ENCODE measurements at places on chromosomes 13 and 19.

- no peak overlapping the region for H3K4me3 ChIP-seq
- no peak overlapping the region for H3K27ac ChIP-seq
- H3K27me3 ChIP-seq = no peaks in the 10 kb centered on the region
- DNase-seq = no peak
- no peaks in the 10 kb centered on the region for H3K4me1 ChIP-seq
- no peaks in the 10 kb centered on the region for H3K36me3 ChIP-seq
Measured at GRCh38 chr13:111145071-111145470, 30.0 kb downstream of the ARHGEF7 start.

GRCh38 chr13:100464006-100464405 lies 124.6 kb downstream of the GGACT start:
- no peak overlapping the region for H3K4me3 ChIP-seq
- no peak overlapping the region for H3K27ac ChIP-seq
- no peaks in the 10 kb centered on the region for H3K4me1 ChIP-seq
- DNase-seq = no peak
- H3K36me3 ChIP-seq = peaks cover 12% of the 10 kb centered on the region

GRCh38 chr19:16295057-16295456 lies 29.6 kb upstream of the KLF2 start:
- H3K27ac ChIP-seq = peak overlapping the region; percentile 85
- H3K4me1 ChIP-seq = peaks cover 20% of the 10 kb centered on the region
- H3K36me3 ChIP-seq = no peaks in the 10 kb centered on the region
- H3K27me3 ChIP-seq = no peaks in the 10 kb centered on the region
- H3K4me3 ChIP-seq = no peak overlapping the region

DNA sequence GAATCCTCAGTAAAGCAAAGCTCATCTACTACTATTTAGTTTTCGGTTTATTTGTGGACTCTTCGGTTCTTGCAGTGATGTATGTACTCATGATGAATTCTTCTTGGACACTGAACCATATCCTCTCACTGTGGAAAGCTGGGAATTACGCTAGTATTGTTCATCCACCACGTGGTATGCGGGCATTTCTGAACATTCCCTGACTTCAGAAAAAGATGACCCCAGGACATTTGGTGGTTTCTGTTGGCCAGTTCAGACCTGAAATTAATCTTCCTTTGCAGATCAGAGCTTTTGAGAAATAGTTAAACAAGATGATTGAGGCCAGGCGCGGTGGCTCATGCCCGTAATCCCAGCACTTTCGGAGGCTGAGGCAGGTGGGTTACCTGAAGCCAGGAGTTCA lies 25.3 kb upstream of the FBN3 start:
- no peak for DNase-seq
- no peak overlapping the region for H3K27ac ChIP-seq
- H3K27me3 ChIP-seq = no peaks in the 10 kb centered on the region
- H3K4me1 ChIP-seq = no peaks in the 10 kb centered on the region
- no peak overlapping the region for H3K4me3 ChIP-seq
- H3K36me3 ChIP-seq = no peaks in the 10 kb centered on the region

- no peak for DNase-seq
- H3K27me3 ChIP-seq = no peaks in the 10 kb centered on the region
- peak within 1 kb of the TSS; percentile 87 for H3K27ac ChIP-seq
- peak within 1 kb of the TSS; percentile 85 for H3K4me3 ChIP-seq
- H3K4me1 ChIP-seq = peaks cover 66% of the 10 kb centered on the region
- no peaks in the 10 kb centered on the region for H3K36me3 ChIP-seq
Measured at GRCh38 chr19:17245535-17245984, at the start of gene NR2F6. Gene NR2F6 (minus strand): TSS chr19:17245919. CDS start chr19:17245220, 699 bp downstream.

GRCh38 chr19:1256646-1257474 lies 8.5 kb downstream of the MIDN start:
- no peaks in the 10 kb centered on the region for H3K27me3 ChIP-seq
- H3K4me3 ChIP-seq = no peak overlapping the region
- peaks cover 83% of the 10 kb centered on the region for H3K4me1 ChIP-seq
- DNase-seq = no peak
- peak overlapping the region; percentile 100 for H3K27ac ChIP-seq

- H3K4me3 ChIP-seq = no peak overlapping the region
- H3K27me3 ChIP-seq = no peaks in the 10 kb centered on the region
- no peaks in the 10 kb centered on the region for H3K36me3 ChIP-seq
- no peak for DNase-seq
- H3K27ac ChIP-seq = no peak overlapping the region
Measured at GRCh38 chr13:98326291-98326690, 149.2 kb upstream of the RNF113B start.

- DNase-seq = no peak
- H3K27me3 ChIP-seq = no peaks in the 10 kb centered on the region
- peaks cover 55% of the 10 kb centered on the region for H3K4me1 ChIP-seq
- H3K27ac ChIP-seq = peak overlapping the region; percentile 84
Measured at GRCh38 chr19:4969292-4969771, 419 bp downstream of the KDM4B start.

DNA sequence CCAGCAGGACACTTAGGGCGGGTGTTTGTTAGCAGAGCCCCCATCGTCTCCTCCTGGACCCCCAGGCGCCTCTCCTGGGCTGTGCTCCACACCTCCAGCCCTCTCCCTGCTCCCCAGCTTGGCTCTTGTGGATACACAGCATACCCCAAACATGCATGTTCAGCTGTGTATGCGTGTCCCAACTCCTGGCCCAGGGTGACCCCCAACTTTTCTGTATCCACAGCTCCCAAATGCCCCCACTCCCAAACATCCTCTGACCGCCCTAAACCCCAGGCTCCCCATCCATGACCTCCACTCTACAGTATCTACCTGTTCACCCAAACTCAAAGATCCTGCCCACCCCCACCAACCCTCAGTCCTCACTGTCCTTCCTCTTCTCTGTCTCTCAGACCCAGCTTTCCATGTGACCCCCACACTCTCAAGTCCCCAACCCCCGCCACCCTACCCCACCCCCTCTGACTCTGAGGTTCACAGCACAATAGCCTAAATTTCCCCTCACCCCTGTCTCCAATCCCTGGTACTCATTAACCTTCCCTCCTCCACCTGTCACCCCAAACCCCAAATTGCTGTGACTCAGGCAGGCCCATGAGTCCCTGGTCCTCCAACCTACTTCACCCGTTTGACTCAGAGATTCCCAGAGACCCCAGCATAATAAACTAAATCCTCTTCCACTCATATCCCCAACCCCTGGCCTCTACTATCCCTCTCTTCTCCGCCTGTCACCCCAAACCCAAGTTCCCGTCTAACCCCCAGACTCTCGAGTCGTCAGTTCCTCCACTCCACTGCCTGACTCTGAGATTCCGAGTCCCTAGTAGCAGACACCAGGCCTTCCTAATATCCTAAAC lies 968 bp downstream of the UBE2M start:
- H3K36me3 ChIP-seq = peaks cover 28% of the 10 kb centered on the region
- H3K27me3 ChIP-seq = no peaks in the 10 kb centered on the region
- H3K4me3 ChIP-seq = peak overlapping the region; percentile 72
- peak overlapping the region; percentile 100 for H3K27ac ChIP-seq

- no peak for DNase-seq
- no peaks in the 10 kb centered on the region for H3K36me3 ChIP-seq
- no peaks in the 10 kb centered on the region for H3K27me3 ChIP-seq
- H3K4me3 ChIP-seq = no peak overlapping the region
- no peak overlapping the region for H3K27ac ChIP-seq
Measured at GRCh38 chr13:75398072-75398471, 83.9 kb downstream of the TBC1D4 start.

- H3K27me3 ChIP-seq = peaks cover 29% of the 10 kb centered on the region
- no peak for DNase-seq
- no peak overlapping the region for H3K4me3 ChIP-seq
- no peak overlapping the region for H3K27ac ChIP-seq
Measured at GRCh38 chr19:32748497-32748896, 28.9 kb downstream of the TDRD12 start.

DNA sequence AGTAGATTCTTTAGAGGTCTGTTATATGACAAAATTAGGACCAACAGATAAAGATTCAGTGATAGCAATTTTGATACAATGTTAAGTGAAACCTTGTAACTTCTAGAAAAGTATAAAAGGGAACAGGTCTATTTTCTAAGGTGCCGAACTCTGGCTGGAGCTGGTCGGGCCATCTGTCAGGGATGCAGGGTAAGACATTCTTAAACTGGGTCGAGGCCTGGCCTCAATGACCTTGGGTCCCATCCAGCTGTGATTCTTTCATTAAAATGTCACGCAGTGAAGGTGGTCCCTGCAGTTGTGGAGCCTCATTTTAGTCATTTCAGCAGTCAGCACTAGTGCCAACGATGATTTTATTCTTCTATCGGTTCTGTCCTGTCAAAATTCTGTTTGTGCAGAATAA lies 271.9 kb upstream of the SPRY2 start:
- H3K36me3 ChIP-seq = no peaks in the 10 kb centered on the region
- no peak overlapping the region for H3K4me3 ChIP-seq
- H3K4me1 ChIP-seq = no peaks in the 10 kb centered on the region
- no peak for DNase-seq
- no peak overlapping the region for H3K27ac ChIP-seq

GRCh38 chr19:15379999-15380647 lies 536 bp upstream of the AKAP8 start:
- peak; percentile 56 for DNase-seq
- no peaks in the 10 kb centered on the region for H3K27me3 ChIP-seq
- peak overlapping the region; percentile 96 for H3K27ac ChIP-seq

All from stomach (tissue), 19 donors.